ENCODE measurements at places on chromosomes 7 and 10.

- DNase-seq = no peak
Observed at GRCh38 chr10:29545122-29545521, 89.6 kb downstream of the SVIL start.

GRCh38 chr7:137985253-137985896, 16.5 kb downstream of the CREB3L2 start:
- DNase-seq = no peak

DNA sequence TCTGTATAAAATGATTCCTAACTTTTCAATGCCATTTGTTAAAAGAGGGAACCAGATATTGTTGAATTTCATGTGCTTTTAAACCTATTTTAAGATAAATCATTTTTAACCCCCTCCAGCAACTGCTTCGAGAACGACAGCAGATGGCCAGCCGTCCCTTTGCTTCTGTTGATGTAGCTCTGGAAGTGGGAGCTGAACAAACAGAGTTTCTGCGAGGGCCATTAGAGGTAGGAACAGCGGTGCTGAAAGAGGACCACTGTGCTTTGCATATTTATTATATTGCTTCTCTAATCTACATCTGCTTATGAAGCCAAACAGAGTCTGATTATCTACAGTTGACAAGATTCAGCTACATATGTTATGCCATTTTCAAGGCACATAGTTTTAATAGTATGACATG, 545.9 kb downstream of the GFRA1 start:
- no peak for DNase-seq

DNA sequence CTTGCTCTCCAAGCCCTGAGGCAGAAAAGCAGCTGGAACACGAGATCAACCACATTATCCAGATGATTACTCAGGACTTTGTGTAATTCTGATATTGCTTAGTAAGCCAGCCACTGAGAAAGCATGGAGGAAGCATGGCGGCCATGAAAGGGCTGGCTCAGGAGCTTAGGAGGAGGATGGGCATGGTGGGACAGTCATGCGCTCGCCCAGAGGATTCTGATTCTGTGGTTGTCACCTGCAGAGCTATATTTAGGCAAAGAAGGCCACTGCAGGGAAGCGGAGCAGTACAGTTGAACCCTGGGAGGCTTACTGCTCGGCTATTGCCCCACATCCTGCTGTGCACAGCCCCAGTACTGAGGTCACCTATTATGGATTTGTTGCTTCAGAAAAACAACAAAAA, 128.8 kb upstream of the DNAJB12 start:
- no peak for DNase-seq

- no peak for DNase-seq
Observed at GRCh38 chr7:156654511-156655234, 14.1 kb downstream of the RNF32 start.

DNA sequence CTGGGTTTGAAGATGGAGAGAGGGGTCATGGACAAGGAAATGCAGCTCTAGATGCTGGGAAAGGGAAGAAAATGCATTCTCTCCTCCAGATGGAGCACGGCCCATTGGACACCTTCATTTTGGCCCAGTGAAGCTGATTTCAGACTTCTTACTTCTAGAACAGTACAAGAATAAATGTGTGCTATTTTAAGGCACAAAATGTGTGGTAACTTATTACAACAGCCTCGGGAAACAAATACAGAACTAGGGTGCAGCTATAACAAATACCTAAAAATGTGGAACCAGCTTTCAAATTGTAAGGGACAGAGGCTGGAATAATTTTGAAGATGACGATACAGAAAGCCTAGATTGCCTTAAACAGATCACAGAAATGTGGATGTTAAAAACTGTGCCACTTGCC, 54.1 kb downstream of the CYTH3 start:
- no peak for DNase-seq

DNA sequence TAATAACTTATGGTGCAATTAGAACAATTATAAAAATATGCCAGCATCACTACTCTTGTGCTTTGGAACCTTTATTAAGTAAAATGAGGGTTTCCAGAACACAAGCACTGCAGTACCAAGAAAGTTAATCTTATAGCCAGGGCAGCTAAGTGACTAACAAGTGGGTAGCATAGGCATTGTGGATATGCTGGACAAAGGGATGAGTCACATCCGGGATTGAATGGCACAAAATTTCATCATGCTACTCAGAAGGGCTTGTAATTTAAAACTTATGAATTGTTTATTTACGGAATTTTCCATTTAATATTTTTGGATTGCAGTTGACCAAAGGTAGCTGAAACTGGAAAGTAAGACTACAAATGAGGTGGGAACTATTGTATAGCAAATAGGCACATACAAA, 250.6 kb downstream of the C7orf25 start:
- DNase-seq = no peak

Measured in mucosa of descending colon (tissue), 3 donors.